NCI-H748 treated with DMSO at 0.1 percent for 48 hours (cell line): ENCODE measurements at places on chromosomes 7 and 10.

DNA sequence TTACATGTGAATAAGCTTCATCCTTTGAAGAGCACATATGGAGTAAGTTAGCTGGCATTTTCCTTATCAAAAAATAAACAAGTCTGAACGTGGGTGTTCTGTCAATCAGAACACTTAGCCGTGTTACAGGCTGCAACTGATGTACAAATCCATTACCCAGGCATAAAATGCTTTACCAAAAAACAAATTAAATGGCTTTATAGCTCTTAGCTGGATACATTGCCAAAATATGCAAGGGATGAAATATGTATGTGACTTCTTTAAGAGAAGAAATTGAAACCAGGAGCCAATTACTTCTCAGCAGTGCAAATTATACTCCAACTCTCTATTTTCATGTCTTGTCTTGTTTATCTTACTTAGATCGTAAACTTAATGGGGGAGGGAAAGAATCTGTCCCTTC, 214.8 kb downstream of the DGKB start:
- no peak for DNase-seq

GRCh38 chr10:59222788-59223187, 46.3 kb downstream of the PHYHIPL start:
- no peak for DNase-seq

GRCh38 chr10:29203432-29203831, 85.4 kb upstream of the LYZL1 start:
- no peak for DNase-seq

GRCh38 chr10:2921956-2922680, 145.2 kb upstream of the PFKP start:
- DNase-seq: no peak

DNA sequence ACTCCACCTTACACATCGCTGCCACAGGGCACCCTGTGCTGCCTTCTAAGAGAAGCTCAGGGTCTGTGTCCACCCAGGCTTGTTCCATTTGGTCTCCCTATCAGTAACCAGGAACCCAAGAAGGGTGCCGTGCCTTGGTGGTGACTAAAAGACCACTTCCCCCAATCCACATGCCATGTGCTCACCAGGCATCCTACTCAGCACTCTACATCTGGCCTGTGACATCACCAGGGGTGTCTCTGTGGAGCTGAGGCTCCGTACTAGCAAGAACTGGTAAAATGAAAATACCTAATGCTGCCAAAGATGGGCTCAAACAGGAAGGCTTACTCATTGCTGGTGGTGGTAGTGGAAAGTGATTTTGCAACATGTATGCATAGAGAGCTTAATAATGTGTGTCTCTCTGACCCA, 19.0 kb upstream of the C10orf71 start:
- no peak for DNase-seq

DNA sequence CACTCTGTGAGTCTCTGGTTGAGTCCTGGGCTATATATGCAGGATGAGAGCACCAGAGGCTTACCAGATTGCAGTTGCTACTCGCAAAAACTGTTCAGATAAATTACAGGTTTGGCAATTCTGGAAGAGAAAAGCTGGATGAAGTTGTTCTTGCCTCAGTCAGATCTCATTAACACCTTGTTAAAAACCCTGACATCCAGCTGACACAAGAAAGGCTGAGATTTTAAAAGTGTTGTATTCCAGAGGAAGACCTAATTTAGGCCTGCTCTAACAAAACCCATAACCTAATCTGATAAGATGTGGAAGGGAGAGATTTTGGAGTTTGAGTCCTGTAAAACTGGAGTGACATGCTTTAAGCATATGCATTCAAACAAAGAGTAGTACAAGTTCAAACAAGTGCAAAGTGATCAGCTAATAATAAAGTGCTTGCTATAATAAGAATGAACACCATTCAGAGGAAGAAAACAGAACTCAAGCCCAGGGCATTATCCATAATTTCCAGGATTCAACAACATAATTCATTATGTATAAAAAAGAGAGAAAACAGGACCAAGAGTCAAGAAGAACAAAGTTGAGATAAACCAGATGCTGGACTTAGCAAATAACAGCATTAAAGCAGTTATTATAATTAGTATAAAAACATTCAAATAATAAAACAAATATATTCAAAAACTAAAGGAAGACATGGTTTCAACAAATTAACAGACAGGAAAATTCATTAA, 135.5 kb downstream of the CD36 start:
- DNase-seq: no peak

GRCh38 chr10:17758200-17758599, 6.2 kb downstream of the TMEM236 start:
- DNase-seq: no peak

DNA sequence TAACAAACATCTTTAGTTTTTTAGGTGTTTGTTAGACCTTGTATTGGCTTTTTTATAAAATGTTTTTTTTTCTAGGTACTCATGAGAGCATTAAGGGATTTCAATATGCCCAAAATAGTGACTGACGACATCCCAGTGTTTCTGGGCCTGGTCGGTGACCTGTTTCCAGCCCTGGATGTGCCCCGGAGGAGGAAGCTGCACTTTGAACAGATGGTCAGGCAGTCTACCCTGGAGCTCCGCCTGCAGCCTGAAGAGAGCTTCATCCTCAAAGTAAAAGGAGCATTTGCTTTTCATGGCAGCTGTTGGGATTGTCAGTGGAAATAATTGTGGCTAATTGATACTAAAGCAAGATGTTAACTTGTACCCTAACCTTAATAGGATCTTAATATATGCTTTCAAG, 161.5 kb downstream of the DNAH11 start:
- no peak for DNase-seq

DNA sequence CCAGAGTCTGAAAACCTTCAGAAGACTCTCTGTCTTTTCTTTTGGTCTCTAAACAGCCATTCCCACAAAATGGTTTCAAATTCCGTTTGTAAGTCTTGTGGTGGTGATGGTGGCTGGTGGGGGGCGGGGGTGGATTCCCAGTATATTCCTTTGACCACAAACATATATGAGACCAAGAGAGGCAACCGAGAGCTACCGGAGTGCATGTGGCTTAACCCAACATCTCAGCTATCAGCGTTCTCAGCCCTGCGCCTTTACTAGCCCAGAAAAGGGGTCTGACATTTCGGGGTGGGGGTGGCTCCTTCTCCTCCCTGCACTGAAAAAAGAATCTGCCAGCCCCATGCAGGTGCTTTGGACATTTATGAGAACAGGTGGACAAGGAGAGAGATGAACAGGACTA, 621.1 kb downstream of the ACTR3B start:
- no peak for DNase-seq

DNA sequence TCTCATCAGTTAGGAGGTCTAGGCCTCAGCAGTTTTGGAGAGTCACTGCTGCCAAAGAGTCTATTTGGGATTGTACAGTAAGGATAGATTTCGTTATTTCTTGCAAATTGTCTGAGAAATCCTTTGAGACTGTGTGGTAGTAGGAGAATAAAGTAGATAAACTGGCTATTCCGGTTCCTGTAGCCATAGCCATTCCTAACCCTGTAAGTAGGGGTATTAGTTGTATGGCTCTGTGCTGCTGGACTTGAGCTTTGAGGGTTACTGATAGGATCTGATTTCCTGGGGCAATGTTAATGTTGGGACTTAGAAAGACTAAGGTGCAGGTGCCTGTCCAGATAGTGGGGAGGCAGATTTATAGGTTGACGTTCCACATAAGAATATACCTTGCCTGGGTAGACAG, 36.1 kb upstream of the ZNF138 start:
- DNase-seq: peak; percentile 6
